Effector CD8-positive, alpha-beta T cell (primary cell): ENCODE measurements at places on chromosomes 16 and 17.

DNA sequence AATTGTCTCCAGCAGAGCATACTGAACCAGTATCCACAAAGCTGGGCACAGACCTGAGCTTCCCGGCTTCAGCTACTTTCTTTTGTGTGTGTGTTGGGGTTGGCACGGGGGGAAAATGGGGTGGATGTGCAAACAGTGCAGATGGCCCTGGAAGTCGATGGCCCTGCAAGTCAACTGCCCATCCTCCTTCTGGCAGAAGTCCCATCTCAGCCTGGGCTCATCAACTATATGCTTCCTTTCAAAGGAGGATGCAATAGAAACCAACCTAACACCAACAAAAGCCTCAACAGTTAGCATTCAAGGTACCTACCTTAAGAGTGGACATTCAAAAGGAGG lies 55.7 kb downstream of the SOX9 start:
- DNase-seq: no peak

- DNase-seq: no peak
Observed at GRCh38 chr16:57283214-57283958, 1.1 kb downstream of the PLLP start.

DNA sequence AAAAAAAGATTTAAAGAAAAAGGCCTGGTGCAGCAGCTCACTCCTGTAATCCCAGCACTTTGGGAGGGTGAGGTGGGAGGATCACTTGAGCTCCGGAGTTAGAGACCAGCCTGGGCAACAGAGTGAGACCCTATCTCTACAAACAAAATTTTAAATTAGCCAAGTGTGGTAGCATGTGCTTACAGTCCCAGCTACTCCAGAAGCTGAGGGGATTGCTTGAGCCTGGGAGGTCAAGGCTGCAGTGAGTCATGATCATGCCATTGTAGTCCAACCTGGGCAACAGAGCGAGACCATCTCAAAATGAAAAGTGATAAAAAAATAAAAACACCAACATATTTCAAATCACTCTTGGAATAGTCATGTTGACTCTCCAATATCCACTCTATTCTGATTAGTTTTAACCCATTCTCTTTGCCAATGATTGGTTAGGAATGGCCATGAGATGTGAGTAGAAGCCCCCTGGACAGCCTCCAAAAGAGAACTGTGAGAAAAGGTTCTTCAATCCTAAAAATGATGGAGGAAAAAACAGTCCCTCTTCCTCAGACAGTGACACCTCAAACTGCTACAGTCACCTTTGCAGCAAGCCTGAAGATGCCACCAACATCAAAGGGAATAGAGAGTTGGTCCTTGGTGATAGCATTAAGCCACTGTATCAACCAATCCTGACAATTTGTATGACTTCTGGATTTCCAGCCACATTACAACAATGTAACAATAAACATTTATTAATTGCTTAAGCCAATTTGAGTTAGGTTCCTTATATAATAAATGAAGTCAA lies 2.9 kb upstream of the KANSL1 start:
- DNase-seq: no peak

DNA sequence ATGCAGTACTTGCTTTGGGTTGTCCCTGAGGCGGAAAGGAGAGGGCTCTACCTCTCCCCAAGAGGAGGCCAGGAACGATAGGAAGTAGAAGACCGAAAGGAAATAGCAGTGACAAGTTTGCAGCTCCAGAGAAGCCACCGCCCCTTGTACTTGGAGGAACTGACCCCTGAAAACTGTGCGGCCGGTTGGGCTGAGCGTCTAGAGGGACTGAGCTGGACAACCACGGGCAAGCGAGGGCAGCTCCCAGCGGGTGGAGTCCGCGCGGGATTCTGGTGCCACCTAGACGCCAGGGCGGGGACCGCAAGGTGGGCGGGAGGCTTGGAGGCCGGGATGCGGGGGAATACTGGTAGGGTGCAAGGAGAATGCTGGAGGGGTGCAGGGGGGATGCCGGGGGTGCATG lies 1.3 kb upstream of the SLC6A4 start:
- DNase-seq: no peak

DNA sequence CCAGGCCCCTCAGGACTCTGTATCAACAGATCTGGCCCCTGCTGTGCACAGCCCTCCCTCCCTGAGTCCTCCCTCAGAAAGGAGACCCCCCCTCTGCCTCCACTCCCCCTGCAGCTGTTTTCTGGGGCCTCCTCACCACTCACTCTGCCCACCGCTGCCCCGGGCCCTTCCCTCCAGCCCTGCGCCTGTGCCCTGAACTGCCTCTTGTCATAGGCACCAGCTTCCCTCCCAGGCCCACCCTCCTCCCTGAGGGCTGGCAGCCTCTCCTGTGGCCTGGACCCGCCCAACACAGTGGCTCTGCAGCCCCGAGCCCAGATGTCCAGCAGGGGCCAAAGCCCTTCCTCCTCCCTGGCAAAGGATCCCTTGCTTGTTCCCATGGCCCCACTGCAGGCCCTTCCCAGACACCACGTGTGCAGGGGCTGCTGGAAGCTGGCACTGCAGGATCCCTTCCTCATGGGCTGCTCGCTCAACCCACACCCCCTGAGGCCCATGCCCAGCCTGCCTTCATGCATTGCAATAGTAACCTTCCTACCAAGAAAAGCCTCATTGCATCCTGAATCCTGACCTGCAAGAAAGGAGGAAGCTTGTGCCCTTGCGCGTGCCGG lies 25.8 kb downstream of the GNPTG start:
- no peak for DNase-seq

DNA sequence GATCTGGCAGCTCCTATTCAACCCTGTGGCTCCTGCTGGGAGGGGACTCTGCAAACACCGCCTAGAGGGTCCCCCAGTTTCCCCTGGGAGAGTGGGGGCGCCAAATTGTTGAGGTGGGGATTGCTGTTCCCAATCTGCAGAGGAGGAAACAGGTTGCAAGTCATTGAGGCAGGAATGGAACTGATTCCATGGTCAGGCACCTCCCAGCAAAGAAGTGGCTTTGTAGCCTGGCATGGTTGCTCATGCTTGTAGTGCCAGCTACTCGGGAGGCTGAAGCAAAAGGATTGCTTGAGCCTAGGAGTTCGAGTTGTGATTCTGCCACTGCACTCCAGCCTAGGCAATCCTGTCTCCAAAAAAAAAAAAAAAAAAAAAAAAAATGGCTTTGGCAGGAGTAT lies 198 bp upstream of the PYDC1 start:
- DNase-seq: no peak

- DNase-seq: no peak
Observed at GRCh38 chr16:86702824-86703588, 124.7 kb downstream of the FOXL1 start.

GRCh38 chr17:35889818-35890773 lies 9.9 kb upstream of the CCL5 start:
- no peak for DNase-seq

- DNase-seq: no peak
Observed at GRCh38 chr16:23651943-23652468, 10.7 kb downstream of the DCTN5 start.

- DNase-seq: no peak
Observed at GRCh38 chr16:77191259-77191969, 424 bp downstream of the MON1B start.

GRCh38 chr17:8451933-8452614 lies 16.4 kb downstream of the NDEL1 start:
- DNase-seq: no peak

DNA sequence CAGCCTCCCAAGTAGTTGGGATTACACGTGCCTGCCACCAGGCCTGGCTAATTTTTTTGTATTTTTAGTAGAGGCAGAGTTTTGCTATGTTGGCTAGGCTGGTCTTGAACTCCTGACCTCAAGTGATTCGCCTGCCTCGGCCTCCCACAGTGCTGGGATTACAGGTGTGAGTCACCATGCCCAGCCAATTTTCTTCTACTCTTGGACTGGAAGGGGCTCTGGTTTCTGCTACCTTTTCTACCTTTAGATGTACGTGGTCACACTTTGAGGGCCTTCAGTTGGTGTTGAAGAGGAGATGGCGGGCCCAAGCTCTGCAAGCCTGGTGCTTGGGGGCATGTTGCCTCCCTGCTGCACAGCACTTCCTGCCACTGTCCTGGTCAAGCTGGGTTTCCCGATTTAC lies 173.6 kb downstream of the PRKCA start:
- no peak for DNase-seq
